ENCODE measurements at places on chromosomes 12 and 14. TPM values are rescaled to one million over a fixed set of nuclear protein-coding genes. Genes with fewer than 3 reads are reported as not detected.

DNA sequence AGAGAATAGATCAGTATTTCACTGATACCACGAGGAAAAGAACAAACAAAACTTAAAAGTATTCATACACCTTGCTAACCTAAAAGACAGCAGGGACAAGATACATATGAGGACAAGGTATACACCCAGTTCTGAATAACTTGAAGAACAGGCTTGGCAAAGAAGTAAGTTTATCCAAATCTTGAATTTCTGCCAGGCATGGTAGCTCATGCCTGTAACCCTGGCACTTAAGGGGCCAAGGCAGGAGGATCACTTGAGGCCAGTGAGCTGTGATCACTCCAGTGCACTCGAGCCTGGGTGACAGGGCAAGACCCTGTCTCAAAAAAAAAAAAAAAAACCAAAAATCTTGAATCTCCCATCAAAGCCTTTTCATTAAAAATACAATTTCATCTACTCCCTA lies 25.0 kb downstream of the EIF2S1 start:
- DNase-seq: no peak

Gene KRT80
- total RNA-seq: 1.2 TPM

DNA sequence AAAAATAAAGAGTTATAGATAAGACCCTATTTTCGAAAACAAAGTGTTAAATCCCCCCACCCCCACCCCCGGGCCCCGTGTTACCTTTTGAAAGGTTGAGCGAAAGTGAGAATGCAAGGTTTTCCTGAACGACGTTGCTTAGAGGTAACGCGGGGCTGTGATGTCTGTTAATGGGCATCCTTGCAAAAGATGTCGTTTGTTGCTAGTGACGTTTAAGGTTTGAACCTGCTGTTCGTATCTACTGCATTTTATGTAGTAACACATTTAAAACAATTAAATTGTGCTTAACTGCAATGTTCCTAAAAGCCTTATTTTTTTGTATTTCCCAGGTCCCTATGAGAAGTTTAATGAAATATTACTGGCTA lies 1.2 kb downstream of the CPSF6 start:
- DNase-seq: peak; percentile 34

- no peak for DNase-seq
These were observed 18.2 kb upstream of the CEBPE start for GRCh38 chr14:23137192-23137812.

- no peak for DNase-seq
These were observed 6.8 kb downstream of the GALNT16 start for GRCh38 chr14:69266572-69267345.

- DNase-seq: no peak
These were observed 12.6 kb downstream of the KCNH5 start for GRCh38 chr14:63032641-63033040.

GRCh38 chr12:115183752-115184151 lies 499.8 kb upstream of the TBX3 start:
- DNase-seq: no peak

DNA sequence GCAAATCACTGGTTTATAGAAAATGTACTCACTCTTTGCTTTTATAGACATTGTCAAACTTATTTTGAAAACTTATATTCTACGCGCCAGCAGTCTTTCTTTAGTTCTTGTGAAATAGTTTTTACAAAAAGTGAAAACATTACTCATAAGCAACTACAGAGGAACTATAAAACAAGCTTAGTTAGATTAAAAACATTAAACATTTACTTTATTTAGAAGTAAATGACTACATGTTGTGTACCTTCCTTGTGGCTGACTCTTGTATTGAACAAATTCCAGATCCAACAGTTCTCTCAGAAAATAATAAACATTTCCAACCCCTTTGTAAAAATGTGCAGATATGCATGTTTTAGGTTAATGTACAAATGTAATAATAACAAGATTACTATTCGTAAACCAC lies 198.5 kb downstream of the SOX5 start:
- no peak for DNase-seq

Gene OR4E2
- not detected for total RNA-seq

Gene RTL1
- total RNA-seq: not detected

Gene DYNLL1
- total RNA-seq: 287 TPM

DNA sequence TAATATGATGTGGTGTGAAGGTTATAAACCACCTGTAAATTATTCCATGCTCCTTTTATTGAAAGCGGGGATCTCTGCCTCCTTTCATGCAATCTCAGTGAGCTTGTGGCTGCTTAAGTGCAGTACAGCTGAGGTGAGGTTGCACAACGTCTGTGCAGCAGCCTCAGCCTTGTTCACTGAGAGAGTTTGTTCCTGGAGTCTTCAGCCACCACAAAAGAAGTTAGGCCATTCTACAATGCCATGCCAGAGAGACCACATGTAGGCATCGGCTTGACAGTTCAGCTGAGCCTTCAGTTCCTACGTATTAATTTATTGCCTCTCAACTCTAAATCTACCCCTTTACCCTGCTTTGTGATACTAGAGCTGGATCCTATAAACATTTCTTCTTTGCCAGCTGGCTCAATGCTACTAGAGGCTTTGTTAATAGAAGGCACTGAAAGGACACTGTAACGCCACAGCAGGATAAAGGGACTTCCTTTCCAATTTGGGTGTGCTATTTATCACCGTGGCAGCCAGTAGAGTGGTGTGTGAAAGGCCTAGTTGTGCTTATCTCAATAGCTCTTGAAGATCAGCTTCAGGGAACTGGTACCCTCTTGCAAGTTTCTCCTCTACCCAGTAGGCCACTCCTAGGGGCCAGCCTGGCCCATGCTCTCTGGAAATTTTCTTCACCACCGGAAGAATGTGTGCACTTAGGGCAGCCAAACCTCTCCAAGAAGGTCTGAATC lies 337.7 kb downstream of the IPO8 start:
- no peak for DNase-seq

DNA sequence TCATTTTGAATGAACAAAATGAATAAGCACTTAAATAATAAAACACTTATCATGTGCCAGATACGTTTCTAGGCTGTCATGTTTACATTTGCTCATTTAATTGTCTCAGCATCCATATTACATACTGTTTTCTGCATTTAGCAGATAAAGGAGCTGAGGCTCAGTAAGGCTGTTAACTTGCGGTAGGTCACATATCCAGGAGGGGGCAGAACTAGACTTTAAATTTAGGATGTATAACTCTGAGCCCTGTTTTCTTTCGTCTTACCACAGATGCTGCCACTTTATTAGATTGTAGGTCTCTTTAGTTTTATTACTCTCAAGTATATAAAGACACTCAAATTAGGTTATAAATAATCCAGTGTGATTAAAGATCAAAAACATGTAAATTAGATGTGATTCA lies 17.7 kb downstream of the IRAK4 start:
- peak; percentile 9 for DNase-seq

Gene DAD1
- total RNA-seq: 270 TPM

GRCh38 chr14:75968456-75968855 lies 13.3 kb downstream of the TGFB3 start:
- DNase-seq: no peak

- no peak for DNase-seq
These were observed 115.2 kb upstream of the MAP1LC3B2 start for GRCh38 chr12:116443821-116444589.

Gene NINJ2
- 1.2 TPM for total RNA-seq

GRCh38 chr12:77768558-77768957 lies 62.1 kb upstream of the NAV3 start:
- no peak for DNase-seq

DNA sequence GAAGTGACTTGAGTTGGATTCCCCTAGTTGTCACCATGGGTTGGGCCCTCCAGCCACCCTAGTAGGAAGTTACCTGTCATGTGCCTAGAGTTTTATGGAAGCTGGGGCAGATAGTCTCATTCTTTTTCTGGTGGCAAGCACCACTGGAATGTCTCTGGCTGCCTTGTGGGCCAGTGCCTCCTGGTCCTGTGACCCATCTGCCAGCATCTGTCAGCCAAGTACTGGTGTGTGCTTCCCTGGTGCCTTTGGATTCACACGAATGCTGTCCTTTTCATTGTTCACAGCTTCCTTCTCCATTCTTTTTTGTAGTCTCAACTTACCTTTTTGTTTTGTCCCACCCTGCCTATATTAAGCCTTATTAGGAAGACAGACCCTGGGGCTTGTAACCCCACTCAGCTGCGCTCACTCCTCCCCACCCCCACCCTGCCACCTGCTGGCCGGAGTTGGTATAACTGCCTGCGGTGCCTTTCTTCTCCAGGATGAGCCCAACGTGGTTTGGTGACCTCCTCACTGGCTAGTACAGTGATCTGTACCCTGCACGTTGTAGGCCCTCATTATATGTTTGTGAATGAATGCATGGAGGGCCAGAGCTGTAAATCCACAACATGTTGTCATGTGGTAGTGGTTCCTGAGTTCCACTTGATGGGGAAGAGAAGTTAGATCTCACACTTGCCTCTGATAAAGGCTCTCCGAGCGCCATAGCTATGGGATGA lies 125.7 kb downstream of the TSPAN9 start:
- peak; percentile 71 for DNase-seq
